Thyroid gland (tissue), 4 donors: ENCODE measurements at places on chromosomes 12 and 14. TPM values are rescaled to one million over a fixed set of nuclear protein-coding genes. Genes with fewer than 3 reads are reported as not detected.

DNA sequence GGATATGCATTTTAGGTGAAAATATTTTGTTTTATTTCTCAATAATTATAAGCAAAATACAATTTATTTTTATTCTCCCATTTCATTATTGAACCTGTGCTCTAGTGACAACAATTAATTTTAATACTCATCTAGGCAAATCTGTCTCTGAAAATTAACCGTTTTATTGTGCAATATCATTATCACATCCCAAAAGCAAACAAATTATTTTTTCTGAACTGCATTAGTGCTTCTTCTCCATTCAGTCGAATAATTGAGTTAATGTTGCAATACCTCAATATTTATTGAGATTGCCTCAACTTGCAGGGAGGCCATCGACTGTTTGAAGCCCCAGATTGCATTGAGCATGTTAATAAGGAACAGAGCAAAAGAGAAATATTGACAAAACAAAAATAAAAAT is 303.2 kb upstream of the LRFN5 start:
- DNase-seq: no peak

- DNase-seq: no peak
Observed at GRCh38 chr12:19440916-19441315, 1.6 kb downstream of the AEBP2 start.

GRCh38 chr12:88339254-88339949 is 197.3 kb downstream of the TMTC3 start:
- no peak for DNase-seq

GRCh38 chr12:53700567-53700966 is 24.7 kb upstream of the ATP5MC2 start:
- peak; percentile 54 for DNase-seq

- no peak for DNase-seq
Observed at GRCh38 chr14:22131749-22132476, 457.1 kb downstream of the DAD1 start.

GRCh38 chr12:45350861-45351260 is 135.0 kb downstream of the ANO6 start:
- peak; percentile 4 for DNase-seq

- no peak for DNase-seq
Observed at GRCh38 chr12:26058308-26058707, 66.5 kb downstream of the BHLHE41 start.

KLHDC1 gene
- total RNA-seq: 14.8 TPM

PLCZ1 gene
- total RNA-seq: not detected
